ENCODE measurements at places on chromosomes 12 and 14. TPM values are rescaled to one million over a fixed set of nuclear protein-coding genes. Genes with fewer than 3 reads are reported as not detected.

The CEBPE gene
- not detected for total RNA-seq

The EID3 gene
- 3.6 TPM for total RNA-seq

The JPH4 gene
- total RNA-seq: 0.12 TPM

The RNF10 gene
- total RNA-seq: 123 TPM

The FAM90A1 gene
- total RNA-seq: 0.09 TPM
